ENCODE measurements at places on chromosomes 2 and 18.

DNA sequence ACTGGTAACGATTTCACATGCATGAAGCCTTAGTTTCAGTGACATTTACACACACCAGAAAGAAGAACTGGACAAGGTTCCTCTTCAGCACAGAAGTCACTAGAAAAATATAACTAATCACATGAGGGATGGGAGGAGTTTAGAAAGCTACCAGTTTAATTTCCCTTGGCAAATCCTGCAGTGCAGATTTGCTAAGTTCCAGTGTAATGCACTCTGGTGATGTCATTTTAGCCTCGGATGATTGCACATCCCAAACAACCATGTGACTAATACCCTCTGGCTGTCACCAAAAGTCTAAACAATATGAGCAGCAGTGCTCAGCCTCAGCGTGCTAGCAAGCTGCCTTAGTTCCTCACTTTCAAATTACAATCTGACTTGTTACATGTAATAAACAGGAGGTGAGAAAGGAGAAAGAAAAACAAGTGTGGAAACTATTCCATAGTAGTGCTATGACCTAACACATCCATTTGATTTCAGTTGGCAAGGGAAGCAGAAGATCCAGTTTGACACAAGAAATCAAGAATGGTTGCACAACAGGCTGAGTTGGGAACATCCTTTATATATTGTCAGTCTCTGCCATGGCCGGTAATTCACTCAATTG, 35.3 kb upstream of the PPP1CB start:
- peak; percentile 82 for DNase-seq

- no peak for DNase-seq
Observed at GRCh38 chr2:71074893-71075395, 6.5 kb downstream of the NAGK start.

DNA sequence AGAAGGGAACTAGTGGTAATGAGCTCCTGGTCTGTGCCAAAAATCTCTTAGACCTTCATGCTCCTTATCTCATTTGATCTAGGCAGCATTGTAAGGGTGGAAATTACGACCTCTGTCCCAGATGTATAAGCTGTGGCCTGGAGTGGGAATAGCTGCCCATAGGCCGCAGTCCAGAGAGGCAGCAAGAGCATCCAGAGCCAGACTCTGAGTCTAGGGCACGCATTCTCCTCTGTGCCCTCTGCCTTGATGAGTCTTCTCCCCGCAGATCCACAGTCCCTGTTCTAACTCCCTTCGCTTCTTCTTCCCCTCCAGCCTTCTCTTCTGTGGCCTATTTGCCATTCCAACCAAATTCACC, 304.6 kb downstream of the MYCN start:
- DNase-seq = no peak

GRCh38 chr2:193496786-193497185, 1302.1 kb upstream of the TMEFF2 start:
- no peak for DNase-seq

GRCh38 chr2:37020887-37021796, 54.8 kb upstream of the STRN start:
- DNase-seq = peak; percentile 12

- DNase-seq = no peak
Observed at GRCh38 chr2:212109792-212110680, 428.6 kb downstream of the ERBB4 start.

GRCh38 chr2:172770887-172771286, 35.2 kb downstream of the RAPGEF4 start:
- no peak for DNase-seq

GRCh38 chr2:219131327-219131726, 29.3 kb downstream of the NHEJ1 start:
- no peak for DNase-seq

DNA sequence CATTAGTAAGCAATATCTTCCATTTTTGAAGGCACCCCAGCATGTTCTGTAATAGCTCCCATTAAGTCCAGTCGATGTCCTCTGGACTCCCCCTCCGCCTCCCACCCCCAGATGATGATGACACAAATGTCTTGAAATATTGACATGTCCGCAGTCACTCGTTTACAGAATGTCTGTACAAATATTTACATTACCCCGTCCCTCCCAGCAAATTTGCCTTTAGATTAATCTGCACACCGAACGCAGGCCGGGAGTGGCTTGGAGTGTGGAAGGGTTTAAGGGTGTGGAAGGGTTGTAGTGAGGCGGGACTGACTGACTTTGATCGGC, 853 bp upstream of the OSBPL6 start:
- DNase-seq = no peak

GRCh38 chr2:113281910-113282746, 3.4 kb upstream of the PAX8 start:
- no peak for DNase-seq

- no peak for DNase-seq
Observed at GRCh38 chr2:3864943-3865865, 161.8 kb downstream of the DCDC2C start.

DNA sequence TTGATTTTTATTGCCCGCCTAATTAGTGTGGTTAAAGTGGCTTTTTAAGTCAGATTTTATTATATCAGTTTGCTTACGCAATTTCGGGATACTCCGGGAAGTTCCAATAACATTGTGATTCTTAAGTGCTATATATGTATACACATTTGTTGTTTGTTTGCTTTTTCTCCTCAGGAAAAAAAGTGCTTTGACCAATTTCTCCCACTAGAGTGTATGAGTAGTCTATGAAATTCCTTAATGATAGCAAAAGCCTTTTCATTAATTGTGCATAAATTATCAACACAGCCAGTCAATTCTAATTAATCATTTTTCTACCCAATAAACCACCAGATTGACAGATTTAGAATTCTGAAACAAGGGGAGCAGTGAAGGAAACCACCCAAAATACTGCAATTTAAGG, 172.2 kb downstream of the DPP10 start:
- no peak for DNase-seq

DNA sequence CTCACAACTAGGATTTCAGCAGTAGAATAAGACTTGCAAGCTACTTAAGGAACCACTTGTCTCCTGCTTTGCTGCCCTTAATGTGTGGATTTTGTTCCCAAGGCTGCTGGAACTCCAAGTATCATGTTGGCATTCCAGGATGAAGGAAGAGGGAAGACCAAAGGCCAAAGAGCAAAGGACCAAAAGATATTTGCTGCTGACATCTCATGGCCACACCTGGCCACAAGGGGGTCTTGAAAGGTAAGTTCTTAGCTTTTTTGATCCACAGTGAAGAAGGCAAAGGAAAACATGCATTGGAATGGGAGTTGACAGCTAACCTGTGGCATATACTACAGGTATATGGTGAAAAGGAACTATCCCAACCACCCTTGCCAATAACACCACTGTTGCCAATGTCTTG, 3.9 kb upstream of the MATN3 start:
- no peak for DNase-seq

DNA sequence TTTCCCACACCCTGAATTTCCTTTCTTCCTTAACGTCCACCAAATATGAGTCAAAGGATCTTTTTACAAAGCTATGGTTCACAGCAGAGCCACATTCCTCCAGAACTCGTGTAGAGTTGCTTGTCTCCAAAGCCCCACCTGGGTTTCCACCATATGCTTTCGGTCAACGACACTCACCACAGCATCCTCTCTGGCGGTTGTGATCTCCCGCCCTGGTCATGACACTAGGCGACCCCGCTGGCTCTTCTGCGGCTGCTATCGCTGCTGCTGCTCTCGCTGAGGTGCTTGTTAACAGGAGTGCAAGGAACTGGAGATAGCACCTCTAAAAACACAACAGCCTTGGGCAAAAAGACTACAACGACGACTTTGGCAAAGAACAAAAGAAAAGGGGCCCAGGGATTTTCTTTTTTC, 340 bp downstream of the SLC40A1 start:
- DNase-seq = no peak

DNA sequence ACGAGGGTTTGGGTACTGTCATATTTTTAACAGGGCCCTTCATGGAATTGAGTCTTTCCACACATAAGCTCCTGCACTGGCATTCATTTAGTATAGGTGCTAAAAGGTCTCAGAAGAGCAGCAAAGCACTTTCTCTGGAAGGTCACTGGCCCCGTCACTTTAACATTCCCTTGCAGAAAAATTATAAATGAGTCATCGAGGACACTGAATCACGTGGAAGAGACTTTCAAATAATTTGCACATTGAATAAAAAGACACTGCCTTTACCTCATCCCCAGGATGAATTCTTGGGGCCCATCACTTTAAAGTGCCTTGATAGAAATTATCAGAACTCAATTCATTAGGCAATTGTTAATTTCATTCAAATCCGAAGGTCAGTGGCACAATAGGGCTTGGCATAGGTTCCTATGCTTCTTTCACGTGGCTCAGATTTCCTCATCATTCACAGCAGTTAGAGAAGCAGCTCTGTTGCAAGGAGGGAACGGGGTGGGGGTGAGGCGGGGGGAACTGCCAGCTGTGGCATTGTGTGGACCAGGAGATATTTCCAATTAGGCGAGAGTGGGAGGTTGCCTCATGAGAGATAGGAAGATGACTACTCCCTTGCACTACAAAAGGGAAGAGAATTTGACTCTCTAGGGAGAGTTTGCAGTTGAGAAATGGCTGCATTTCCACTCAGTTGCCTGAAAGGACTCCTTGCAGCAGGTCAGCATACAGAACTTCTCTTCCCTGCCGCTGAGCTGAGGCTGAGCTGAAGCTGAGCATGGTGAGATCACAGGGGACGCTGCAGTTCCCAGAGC, 86.3 kb upstream of the NPAS2 start:
- peak; percentile 58 for DNase-seq

GRCh38 chr2:20404950-20405349, 41.9 kb upstream of the RHOB start:
- DNase-seq = no peak

Measured in GM04504 (cell line).